ENCODE measurements at places on chromosomes 7 and 10.
A peak's percentile ranks its signal among the peaks of the same experiment; 100 is the strongest.

- DNase-seq, result no peak
These were observed 52.8 kb downstream of the DDC start for GRCh38 chr7:50512384-50512783.

DNA sequence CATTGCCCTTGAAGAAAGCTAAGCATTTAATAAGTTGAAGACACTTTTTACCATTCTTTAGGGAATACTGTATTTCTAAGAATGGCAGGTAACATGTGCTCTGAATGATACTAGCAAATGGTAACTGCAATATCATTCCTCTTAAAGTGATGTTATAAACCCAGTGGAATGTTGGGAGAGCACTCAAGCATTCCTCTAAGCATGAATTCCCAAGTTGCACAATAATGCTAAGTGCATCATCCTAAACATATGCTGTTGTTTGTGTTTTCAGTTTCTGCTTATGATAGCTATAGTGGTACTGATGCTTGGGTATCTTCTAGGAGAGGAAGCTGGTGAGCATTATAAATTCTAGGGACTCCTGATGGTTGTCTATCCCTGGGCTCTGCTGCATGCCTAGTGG, 673.9 kb downstream of the PHTF2 start:
- DNase-seq, result peak; percentile 56

GRCh38 chr7:115229401-115230105, 307.7 kb downstream of the MDFIC start:
- DNase-seq, result no peak

- DNase-seq, result no peak
These were observed 188.5 kb upstream of the KLF14 start for GRCh38 chr7:130922206-130923112.

- DNase-seq, result no peak
These were observed 113.2 kb upstream of the ANKRD1 start for GRCh38 chr10:91034042-91034441.

DNA sequence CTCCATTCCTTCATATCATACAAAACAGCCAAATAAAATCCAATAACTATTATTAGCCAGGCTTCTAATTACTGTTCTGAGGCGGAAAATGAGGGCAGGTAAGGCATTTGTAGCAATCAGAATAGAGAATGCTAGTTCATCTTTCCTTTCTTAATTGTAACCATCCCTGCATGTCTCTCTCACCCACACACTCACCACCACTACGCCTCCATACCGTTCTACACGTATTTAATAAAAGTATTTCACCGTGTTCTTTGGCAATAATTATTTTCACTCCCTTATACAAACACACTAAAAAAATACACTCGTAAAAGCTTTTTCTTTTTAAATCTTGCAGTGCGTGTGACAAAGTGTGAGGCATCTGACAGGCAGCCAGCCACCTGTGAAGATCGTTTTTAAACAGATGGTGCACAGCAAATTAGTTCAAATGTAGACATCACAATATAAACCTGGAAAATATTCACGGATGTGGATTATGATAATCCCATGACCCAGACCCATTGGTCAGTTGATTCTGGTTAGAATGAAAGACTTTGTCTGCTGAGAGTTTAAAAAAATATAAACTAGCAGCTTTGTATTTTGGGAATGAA, 653.6 kb downstream of the REEP3 start:
- DNase-seq, result no peak

DNA sequence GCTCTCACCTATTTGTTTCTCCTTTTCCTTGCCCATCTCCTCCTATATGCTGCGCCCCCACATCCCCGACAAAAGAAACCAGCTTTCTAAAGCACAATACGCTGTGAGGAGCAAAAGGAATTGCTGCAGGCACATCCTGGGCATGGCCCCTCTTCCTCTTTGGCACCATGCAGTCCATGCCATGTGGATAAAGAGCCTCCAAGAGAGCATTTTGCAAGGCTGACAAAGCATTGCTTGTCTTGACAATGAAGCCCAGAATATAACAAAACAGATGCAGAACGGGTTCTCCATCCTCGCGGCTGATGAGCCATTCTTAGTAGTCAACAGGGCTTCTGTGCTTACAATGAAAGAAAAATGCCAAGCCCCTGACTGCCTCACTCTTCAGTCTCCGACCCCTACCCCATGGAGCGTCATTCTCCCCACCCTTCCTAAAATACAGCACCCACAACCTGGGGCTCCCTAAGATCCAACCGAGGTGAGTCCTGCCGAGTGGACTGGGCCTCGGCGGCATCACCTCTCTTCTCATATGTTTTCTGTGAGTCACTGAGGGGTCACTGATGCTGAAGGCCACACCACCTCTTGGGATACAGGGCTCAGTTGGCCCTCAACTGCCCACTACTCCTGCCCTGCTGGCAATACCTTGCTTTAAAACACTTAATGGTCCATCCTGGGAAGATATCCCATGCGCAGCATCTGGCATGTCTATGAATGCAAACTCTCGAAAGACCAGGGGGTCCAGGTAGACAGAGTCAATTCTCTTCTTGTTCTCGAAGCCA, 47.5 kb downstream of the GSDME start:
- no peak for DNase-seq

DNA sequence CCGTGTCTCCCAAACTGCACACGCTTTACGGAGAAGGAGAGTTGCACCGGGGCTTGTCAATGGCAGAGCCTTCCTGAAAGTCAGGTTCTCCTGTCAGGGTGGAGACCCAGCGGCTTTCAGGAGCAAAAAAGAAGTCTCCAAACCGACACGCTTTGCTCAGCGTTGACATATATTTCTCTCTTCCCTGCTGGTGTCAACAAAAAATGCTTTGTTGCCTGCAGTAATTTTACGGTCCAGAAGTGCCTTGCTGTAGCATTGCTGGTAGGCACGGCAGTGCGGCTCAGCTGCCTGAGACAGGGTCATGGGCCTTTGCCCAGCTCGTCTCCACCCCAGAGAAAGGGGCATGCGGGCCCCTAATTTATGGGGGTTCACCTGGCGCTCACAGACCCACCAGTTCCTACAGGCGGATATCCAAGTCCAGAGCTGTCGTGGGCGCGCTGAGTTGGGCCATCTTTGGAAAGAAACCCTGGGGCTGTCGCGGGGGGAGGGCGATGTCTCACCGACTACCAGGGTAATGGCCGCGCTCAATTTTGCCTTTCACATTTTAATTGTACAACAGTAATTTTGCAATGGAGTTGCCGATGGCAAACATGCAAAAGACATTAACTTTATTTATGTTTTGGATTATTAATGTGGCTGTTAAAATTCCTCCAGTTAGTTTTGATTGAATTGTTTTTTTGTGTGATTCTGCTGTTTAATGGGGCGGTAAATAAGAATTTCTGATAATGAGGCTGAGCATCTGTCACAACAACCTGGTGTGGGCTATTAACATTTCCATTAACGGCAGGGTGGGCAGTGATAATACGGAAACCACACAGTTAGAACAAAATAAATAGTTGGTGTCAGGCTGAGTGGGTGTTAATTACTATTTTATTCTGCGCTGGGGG, 478.2 kb upstream of the FOXK1 start:
- no peak for DNase-seq

DNA sequence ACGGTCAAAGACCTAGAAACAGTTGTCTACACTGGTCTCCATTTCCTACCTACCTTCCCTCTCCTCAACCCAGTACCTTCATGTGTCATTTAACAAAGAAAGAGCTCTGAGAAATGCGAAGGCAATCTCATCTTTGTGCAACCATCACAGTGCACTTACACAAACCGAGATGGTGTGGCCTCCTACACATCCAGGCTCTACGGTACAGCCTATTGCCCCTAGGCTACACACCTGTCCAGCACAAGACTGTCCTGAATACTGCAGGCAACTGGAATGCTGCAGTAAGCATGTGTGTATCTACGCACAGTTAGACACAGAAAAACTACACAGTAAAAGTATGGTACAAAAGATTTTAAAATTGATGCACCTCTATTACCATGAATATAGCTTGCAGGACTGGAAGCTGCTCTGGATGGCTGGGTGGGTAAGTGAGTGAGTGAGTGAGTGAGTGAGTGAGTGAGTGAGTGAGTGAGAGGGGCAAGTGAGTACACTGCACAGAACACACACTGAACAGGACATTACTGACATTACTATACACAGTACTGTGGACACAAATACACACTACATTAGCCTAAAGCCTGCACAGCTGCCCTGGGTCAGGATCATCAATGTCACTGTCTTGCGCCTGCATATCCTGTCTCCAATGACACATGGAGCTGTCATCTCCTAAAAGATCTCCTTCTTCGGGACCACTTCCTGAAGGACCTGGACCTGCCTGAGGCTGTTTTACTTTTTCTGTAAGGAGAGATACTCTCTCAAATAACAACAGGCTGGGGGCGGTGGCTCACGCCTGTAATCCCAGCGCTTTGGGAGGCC, 18.5 kb downstream of the ITGB1 start:
- DNase-seq, result no peak

DNA sequence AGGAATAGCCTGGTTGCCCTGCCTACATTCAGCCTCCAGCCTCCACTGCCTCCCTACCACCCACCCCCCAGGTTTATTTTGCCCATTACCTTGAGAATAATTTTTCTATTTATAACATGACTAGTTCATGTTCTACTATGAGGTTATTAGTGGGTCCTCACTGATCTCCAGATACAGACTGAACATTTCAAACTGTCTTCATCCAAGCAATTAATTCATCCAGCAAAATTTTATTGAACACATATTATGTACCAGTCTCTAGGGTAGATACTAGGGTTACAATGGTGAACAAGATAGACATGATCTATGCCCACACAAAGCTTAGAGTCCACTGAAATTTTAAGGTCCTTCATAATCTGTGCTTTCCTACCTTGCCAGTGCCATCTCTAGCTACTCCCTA, 51.6 kb upstream of the FHIP2A start:
- no peak for DNase-seq

GRCh38 chr10:132577350-132578003, 39.9 kb downstream of the INPP5A start:
- DNase-seq, result no peak

GRCh38 chr10:129743738-129744133, 220.3 kb downstream of the EBF3 start:
- no peak for DNase-seq

DNA sequence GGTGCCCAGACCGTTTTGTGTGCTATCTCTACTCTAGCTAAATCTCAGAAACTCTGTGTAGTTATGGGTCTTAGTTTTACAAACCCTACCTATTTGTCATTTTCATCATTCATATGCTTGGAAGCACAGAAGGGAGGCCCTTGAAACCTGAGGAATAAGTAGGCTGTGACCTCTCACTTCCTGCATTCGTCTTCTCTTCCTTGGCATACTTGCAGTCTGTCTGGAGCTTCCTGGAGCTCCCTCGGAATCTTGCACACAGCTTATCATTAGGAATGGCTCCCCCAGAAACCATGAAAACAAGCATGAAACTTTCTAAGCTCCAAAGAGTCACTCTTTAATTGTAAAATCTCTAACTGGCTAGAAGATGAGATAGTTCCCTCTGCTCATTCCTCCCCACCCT, 376.9 kb upstream of the MYO3A start:
- DNase-seq, result no peak

GRCh38 chr10:102704915-102705314, 9.3 kb downstream of the ARL3 start:
- DNase-seq, result no peak

GRCh38 chr7:725223-726005, 1.1 kb upstream of the DNAAF5 start:
- DNase-seq, result no peak

- DNase-seq, result no peak
These were observed 17.5 kb downstream of the DNAJC9 start for GRCh38 chr10:73229567-73229966.

DNA sequence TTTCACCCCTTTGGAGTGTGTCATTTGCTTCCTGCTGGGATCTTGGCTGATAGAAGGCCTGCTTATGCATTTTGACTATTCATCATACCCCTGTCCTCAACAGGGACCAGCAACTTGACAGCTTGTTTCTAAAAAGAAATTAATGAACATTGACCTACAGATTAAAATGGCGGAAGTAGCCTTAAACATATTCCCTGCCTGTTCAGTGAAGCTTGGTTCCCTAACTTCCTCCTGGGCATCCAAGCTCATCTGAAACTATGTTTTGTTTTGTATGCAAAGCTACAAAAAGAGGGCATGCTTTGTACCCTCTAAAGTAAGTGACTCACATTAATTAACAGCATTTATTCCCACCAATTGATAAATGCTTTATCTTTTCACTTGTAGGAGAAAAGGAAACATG, 26.8 kb upstream of the CDK14 start:
- DNase-seq, result no peak

Measured in AG09319 (cell line).